H1 (cell line): ENCODE measurements at places on chromosomes 7 and 10.

DNA sequence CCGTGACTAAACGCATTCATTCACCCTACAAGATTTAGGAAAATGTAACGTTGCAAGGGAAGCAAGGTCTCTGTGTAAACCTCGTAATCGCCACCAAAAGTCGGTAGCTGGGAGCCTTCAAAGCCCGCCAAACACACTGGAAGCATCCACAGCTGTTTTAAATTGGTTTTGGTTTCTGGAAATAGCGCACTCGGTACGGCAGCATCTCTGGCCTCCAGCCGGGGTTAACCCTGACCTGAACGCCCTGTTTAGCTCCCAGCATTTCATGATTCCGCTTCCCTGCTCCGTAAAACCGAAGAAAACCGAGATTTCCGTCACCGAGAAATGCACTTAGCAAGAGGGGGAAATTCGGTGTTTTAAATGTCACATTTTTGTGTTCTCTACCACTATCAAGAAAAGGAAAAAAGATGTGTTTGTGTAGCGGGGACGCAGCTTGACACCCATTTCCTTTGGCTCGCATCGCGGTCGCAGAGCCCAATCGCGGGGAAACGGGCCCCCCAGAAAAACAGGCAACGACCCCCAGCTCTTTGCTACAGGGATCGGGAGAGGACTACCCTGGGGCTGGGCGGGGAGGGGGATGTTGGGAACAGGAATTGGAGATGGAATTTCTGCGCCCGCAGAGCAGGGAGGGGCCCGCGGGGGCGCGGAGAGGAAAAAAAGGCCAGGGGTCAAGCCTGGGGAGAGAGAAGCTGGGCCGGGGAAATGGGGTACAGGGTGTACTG lies 646 bp downstream of the SGCE start:
- peak; percentile 51 for DNase-seq

GRCh38 chr7:157676001-157676400 lies 339.2 kb downstream of the DNAJB6 start:
- DNase-seq = no peak

GRCh38 chr7:2792856-2793487 lies 51.1 kb downstream of the GNA12 start:
- DNase-seq = no peak

- no peak for DNase-seq
Observed at GRCh38 chr7:69762821-69763352, 164.6 kb downstream of the AUTS2 start.

- DNase-seq = no peak
Observed at GRCh38 chr7:26667514-26668133, 196.8 kb downstream of the SKAP2 start.

GRCh38 chr7:107394276-107394675 lies 75.6 kb upstream of the GPR22 start:
- DNase-seq = no peak

GRCh38 chr10:45592432-45592831 lies 80.1 kb downstream of the ZFAND4 start:
- DNase-seq = no peak

- DNase-seq = no peak
Observed at GRCh38 chr10:88725798-88726197, 19.7 kb downstream of the LIPK start.

GRCh38 chr10:85934586-85934985 lies 432.0 kb downstream of the GRID1 start:
- no peak for DNase-seq

- DNase-seq = no peak
Observed at GRCh38 chr10:3237530-3237929, 64.9 kb upstream of the PITRM1 start.

GRCh38 chr10:7689591-7689990 lies 13.5 kb upstream of the ITIH2 start:
- DNase-seq = no peak

GRCh38 chr10:63628526-63629362 lies 107.5 kb downstream of the REEP3 start:
- DNase-seq = no peak

- DNase-seq = peak; percentile 84
Observed at GRCh38 chr10:86139066-86139657, 227.4 kb downstream of the GRID1 start.

DNA sequence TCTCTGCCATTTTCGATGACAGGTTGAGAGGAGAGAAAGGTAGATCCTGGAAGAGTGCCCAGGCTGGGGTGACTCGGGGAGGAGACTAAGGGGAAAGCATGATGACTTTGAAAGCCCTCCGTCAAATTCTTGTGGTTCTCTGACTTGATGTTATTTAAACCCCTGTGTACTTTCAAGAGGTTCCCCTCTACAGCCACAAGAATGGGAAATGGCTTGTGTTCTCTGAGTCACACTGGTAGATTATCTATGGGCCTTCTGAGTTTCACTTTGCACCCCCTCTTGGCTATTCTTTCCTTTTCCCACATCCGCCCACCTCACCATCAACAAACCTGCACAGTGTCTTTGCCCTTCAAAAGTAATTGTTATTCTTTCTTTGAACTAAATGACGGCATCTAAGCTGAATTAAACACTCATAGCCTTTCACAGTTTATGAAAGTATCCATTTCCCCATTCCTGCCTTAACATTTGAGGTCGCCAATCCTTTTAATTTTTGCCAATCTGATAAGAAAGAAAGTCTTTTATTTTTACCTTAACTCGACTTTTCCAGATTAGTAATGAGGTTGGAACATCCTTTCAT lies 24.1 kb downstream of the PRF1 start:
- no peak for DNase-seq

- no peak for DNase-seq
Observed at GRCh38 chr7:94525923-94526322, 16.3 kb downstream of the CASD1 start.

DNA sequence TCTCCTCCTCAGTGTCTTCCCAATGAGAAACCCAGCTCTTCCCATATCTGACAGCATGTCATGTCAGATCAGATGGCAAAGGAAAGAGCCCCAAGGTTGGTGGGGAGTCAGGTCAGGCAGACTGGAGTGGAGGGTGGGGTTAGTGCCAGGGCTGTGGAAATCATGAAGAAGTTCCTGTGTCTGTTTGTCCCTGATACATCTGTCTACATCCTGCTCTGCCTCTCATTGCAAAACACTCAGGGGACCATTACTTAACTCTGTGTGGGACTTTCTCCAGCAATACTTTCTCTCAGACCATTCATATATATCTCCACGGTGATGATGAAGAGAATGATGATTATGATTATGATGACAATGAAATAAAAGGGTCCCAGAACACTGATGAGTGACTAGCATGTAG lies 3.3 kb downstream of the PRRT4 start:
- no peak for DNase-seq

DNA sequence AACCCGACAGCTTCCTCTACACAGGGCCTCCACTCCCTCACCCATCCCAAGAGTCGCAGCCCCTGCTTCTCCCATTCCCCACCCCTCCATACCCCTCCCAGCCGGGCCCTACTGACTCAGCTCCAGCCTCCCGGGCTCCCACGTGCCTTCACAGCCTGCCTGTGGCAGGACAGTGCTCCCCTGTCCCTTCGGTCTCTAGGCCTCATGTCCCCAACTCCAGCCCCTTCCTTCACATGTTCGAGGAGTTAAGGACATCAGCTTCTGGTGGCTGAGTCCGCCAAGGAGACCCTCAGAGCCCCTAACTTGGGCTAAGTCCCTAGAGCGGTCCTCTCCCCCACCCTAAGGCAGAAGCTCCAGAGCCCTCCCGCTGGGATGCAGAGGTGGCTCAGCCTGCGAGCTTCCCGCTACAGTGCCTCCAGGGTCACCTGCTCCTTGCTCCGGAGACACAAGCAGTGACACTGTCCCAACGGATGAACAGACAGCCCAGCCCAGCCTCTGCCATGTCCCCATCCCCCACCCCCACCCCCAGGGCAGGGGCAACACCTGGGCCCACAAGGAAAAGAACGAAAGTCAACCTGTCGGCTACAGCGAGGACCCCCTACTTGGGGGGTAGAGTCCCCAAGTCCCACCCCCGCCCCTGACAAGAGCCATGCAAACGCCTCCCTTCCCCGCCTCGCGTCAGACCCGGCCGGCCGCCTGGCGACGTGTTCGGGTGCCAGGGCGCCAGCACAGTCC lies 716 bp downstream of the SMARCD3 start:
- no peak for DNase-seq

DNA sequence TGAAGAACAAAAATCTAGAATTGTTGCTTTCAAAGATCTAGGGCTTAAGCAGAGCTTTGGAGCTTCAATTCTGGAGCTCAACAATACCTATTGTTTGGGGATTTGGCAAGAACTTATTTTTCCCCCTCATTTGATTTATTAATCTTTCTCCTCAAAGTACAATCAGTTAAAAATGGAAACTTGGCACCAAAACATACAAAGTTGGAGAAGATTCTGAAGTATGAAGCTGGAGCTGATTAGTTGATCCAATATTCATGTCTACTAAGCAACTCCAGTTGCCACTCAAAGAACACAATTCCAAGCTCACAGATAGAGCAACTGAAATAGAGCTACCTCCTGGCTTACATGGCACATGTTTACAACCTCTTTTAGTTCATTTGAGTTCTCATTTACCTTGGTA lies 3.8 kb downstream of the FAM13C start:
- DNase-seq = no peak

DNA sequence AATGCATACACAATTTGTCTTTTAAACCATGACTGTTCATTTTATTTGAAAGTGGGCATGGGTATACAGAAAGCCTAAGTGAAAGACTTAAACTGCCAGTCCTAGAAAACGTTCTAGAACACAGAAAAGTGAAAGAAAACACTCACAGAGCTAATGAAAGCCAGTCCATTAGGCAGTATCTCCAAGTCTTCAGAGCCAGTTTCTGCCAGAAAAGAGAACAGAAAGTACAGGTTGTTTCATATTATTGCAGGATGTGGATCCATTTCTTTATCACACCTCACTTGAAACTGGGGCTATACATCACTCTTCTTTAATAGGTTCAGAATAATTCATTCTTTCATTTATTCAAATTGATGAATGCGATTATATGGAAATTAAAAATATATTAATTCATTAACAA lies 7.7 kb downstream of the PON1 start:
- DNase-seq = no peak

DNA sequence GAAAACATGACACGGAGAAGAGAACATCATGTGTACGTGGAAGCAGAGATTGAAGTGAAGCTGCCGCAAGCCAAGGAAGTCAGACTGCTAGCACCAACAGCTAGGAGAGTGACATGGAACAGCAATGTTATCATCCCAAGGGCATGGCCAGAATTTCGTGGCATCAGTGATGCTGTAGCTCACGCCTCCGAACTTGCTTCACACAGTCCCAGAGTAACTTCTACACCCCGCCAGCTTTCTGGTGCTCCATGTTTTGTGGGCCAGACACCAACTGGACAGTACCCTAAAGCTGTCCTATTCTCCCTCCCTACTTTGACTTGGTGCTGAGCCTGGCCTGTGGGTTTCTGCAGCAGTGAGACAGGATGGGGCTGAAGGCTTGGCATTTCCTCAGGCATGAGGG lies 33.0 kb upstream of the EMX2 start:
- no peak for DNase-seq

GRCh38 chr7:121081327-121081936 lies 92.9 kb downstream of the CPED1 start:
- DNase-seq = no peak

- DNase-seq = no peak
Observed at GRCh38 chr10:13139676-13140075, 21.7 kb upstream of the MCM10 start.
